Stimulated activated CD4-positive, alpha-beta T cell treated with anti-CD3 and anti-CD28 coated beads, Interleukin-2, amount 100 ng/mL, for 24 hours (primary cell): ENCODE measurements at places on chromosomes 7 and 10.

- peak; percentile 68 for DNase-seq
These were observed 47.3 kb downstream of the LRRN3 start for GRCh38 chr7:111138193-111138569.

DNA sequence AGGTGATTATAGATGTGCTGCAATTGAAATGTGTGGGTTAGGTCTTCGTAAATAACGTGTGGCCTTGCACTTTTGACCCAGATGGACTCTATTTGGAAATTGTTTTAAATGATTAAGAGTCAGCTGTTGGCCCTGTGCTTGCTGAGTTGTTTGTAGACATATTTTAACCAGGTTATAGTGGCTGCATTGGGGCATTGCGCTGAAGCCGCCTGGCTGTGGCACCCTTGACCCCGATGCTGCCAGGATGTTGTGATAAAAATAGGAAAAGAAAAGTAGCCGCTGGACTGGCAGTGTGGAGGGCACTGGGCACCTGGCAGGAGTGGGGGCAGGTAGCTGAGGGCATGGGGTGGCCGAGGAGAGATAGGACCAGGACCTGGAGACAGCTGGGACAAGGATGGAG is 13.4 kb downstream of the LRRC27 start:
- DNase-seq = no peak

GRCh38 chr7:12090757-12091221 is 120.3 kb upstream of the TMEM106B start:
- DNase-seq = no peak

GRCh38 chr7:28192786-28193585 is 12.4 kb upstream of the JAZF1 start:
- no peak for DNase-seq

GRCh38 chr10:122126763-122127659 is 138.0 kb downstream of the TACC2 start:
- DNase-seq = no peak

DNA sequence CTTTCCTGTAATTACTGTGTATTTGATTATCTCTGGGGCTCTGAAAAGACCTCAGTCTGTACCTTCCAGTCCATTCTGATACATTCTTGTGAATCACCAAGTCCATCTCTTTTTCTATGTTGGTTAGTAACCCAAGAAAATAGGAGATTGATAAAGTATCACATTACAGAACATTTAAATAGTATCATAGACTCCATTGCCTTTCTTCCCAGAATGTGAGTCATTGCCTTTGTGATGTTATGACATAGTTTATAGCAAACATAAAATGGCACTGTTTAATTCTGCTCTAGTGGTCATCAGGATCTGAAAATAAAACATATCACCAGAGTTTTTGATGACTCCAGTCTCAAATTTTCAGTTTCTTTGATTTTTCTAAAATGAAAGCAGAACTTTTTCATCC is 78.4 kb downstream of the NRG3 start:
- DNase-seq = no peak

GRCh38 chr7:86776136-86776535 is 132.4 kb downstream of the GRM3 start:
- no peak for DNase-seq

DNA sequence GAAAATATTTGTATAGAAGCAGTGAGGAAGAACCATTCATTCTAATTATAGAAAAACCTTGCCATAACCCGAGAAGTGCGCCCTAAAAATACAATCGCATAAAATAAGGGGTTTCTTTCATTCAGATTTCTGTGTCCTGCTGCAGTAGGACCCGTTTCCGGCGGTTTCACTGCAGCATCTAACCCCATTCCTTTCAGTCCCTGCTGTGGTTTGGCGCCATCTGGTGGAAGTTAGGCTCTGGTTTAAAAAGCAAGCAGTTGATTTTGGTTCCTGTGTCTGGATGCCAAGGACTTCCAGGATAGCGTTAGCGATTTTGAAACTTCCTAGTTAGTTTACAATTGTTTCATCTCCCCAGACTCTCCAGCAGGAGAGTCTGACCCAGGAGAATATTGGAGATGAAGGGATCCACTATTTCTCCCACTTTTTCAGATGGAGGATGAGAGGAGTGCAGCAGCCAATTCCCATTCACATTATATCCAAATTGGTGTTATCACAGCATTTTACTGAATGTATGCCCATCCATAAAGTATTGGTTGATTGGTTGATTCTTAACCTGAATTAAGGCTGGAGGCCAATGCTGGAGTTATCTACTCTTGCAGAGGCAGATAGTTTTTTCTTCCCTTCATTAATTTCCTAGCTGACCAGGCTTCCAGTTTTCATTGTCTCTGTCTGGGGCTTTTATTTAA is 128.8 kb upstream of the CACNA2D1 start:
- DNase-seq = peak; percentile 77

DNA sequence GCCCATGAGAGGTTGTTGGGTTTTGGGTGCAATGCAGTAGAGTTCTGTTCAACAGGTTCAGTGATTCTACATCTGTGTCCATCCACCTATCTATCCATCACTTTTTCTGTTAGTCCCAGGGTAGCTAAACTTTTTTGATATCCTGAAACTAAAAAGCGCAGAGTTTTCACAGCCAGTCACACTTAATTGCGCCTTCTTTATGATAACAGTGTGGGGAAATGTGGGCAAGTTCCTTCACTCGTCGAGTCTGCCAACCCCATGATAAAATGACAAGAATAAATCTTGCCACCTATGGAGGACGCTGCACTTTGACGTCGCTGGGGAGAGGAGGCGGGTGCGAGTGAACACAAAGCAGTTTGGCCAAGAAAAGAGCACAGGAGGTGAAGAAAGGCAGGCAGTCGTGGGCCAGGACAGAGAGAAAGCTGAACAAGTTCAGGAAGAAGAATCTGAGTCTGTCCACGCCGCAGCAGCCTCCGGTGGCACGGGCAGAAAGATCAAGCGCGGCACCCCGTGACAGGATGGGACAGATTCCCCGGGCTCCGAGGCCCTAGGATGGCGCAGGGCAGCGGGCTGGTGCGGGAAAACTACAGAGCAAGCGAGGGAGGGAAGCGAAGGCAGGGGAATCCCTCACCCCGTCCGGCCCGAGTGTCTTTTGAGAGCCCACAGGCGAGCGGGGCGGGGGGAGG is 9.2 kb downstream of the SP8 start:
- DNase-seq = no peak

GRCh38 chr10:93542358-93542791 is 24.1 kb upstream of the FFAR4 start:
- DNase-seq = no peak

DNA sequence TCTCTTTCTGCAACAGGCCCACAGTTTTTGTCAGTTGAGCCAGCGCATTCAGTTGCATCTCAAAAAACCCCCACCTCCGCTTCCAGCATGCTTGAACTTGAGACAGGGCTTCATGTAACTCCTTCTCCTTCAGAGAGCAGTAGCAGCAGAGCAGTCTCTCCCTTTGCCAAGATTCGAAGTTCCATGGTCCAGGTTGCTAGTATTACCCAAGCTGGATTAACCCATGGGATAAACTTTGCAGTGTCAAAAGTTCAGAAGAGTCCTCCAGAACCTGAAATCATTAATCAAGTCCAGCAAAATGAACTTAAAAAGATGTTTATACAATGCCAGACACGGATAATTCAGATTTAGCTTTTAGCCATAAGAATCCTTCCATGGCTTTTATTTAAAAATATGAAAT is 45.2 kb downstream of the MCMBP start:
- no peak for DNase-seq

DNA sequence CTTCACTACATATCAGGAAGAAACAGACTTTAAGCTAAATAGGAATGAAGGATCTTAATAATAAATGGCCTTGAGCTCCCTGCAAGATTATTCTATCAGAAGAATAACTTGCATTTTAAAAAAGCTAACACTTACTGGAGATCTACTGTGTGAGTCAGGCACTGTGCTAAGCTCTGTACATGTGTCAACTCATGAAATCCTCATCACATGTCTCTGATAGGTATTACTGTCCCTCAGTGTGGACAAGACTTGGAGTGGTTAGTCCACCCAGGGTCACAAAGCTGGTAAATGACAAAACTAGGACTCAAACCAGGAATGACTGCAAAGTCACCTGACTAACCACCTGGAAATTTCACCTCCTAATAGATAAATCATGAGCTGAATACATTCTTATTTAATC is 57.1 kb upstream of the KCTD7 start:
- no peak for DNase-seq

DNA sequence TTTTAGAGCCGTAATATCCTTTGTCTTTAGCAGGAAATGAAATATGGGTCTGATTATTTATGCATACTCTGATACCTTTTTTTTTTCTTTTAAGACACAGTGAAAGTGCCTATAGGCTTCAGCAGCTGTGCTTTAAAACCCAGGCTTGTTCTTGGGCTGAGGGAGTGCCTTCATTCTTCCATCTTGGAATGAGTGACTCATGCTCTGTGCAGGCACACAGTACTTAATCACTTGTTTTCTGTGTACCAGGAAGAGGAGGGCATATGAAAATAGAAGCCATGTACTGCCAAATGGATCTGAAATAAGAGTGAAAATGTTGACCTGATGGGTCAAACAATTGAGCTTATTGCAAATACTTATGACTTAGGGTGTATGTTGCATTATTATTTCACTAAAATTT is 12.0 kb downstream of the INPP5F start:
- no peak for DNase-seq

DNA sequence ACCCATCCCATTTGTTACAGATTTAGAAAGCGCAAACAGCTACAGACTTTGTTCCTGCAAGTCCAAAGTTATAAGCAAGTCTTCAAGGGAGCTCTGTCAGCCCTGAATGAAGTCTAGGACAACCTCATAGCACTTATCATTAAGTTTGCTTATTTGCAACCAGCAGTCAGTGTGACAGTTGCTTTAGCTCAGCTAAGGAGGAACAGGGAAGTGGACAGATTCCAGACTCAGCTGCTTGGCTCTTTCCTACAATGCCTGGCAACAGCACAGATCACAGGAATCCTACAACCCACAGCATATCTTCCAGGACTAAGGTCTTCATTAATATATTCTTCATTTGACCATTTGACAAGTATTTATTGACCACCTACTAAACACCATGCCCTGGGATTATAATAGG is 17.4 kb upstream of the KIF5B start:
- DNase-seq = no peak

GRCh38 chr10:6151087-6151977 is 51.4 kb upstream of the PFKFB3 start:
- DNase-seq = peak; percentile 45

DNA sequence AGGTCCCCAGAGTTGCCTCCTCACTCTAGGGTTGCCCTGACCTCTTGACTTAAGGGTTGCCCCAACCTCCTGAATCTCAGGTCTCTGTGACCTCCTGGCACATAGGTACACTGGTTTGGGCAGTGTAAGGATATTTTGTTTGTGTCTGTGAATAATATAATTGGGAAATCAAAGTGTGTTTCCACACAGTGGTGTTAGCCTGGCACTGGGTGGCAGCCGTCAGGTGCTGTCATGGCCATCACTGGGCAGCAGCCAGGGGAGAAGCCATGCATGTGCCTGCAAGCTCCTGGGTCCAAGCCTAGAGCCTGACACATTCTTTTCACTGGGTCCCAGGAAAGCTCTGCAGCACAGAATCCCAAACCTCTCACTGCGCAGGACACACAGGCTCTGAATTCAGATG is 3.6 kb upstream of the CCDC201 start:
- DNase-seq = no peak

DNA sequence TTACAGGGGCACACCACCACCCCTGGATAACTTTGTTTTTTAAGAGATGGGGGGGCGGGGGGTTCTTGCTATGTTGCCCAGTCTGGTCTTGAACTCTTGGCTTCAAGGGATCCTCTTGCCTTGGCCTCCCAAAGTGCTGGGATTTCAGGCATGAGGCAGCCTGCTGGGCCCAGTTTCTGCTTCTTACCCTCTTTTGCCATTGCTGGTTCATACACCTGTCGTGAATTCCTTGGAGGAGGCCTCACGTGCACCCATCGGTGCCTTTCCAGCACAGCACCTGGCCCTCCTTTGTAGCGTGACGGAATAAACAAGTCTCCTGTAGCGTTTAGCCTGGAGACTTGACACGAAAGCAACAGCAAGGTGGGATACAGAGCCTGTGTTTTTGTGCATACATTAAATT is 75.5 kb downstream of the CARD11 start:
- no peak for DNase-seq

- DNase-seq = no peak
These were observed 14.0 kb downstream of the ZNF800 start for GRCh38 chr7:127378537-127378936.

DNA sequence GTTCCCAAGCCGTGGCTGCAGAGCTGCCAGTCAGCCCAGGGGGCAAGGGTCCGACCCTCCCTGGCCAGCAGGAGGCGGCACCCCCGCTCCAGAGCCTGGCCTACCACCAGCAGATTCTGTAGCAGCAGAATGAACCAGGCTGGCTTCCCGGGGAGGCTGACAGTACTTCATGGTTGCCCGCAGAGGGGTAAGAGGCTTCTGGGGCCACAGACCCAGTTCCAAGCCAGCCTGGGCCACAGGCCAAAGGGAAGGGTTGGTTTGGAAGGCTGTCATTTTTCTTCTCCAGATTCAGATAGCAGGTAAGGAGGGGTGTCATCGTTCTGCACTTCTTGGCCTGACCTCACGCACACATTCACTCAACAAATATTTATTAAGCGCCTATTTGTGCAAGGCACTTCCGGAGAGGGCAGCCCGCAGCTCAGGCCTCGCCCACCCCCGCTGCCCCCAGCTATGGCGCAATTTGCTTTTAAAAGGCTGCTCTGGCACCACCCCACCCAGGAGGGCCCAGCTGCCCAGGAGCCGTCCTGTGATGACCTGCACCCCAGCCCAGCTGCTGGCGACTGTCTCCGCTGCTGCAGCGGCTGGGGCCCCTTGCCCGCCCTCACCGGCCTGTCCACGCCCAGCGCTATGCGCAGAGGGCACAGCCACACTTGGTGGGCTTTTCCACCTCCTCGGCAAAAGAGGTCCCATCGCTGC is 168.5 kb downstream of the LCOR start:
- no peak for DNase-seq

DNA sequence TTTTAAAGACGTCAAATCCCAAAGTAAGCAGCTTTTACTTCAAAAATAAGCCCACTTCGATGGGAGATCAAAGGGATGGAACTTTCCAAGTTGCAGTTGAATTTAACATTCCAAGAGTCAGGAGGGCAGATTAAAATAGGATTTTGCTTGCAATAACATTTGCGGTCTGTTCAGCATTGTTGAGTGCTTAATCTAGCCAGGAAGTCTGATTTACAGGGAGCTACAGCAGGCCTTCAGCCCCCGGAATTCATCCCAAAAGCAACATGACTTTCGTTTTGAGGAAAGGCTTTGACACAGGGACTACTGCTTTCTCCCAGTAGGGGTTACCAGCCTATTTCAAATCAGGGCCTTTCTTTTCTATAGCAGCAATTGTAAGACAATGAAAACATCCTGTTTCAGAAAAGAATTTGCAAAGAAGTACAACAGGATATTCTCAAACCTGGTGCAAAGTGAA is 279.6 kb upstream of the PITRM1 start:
- no peak for DNase-seq
